ENCODE measurements at places on chromosomes 2 and 18.

- DNase-seq, result no peak
Observed at GRCh38 chr18:52242711-52243110, 97.3 kb upstream of the DCC start.

DNA sequence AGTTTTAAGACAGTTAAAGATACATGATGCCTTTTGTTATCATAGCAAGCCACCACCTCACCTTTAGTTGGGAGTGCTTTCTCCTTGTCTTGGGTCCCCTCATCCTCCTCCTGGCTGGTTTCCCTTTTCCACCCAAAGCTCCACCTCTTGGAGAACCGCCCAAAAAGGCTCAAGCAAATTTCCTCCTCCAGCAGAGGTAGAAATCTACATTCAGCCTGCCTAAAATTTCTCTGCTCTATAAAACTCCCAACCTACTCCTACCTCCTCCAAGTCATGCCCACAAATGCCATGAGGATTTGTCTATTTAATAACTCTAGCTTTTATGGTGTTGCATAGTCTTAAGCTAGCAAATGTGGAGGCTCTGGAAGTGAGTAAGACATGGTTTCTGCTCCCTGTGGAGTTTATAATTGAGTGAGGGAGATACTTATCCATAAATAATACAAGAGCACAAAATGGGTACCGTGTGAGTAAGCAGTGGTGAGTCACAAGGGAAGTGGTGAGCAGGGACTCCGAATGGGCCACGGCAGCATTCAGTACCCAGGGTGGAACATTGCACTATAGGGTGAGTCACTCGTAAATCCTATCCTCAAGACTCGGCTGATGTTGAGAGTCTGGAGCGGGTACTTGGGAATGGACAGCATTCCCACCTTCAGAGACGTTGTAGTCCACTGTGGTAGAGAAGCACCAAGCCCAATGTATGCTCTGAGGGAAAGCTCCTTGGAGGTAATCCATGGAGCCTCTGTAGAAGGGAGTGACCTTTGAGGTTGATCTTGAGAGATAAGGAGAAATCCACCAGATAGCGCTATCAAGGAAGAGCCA, 146.3 kb downstream of the RTN4 start:
- peak; percentile 7 for DNase-seq

DNA sequence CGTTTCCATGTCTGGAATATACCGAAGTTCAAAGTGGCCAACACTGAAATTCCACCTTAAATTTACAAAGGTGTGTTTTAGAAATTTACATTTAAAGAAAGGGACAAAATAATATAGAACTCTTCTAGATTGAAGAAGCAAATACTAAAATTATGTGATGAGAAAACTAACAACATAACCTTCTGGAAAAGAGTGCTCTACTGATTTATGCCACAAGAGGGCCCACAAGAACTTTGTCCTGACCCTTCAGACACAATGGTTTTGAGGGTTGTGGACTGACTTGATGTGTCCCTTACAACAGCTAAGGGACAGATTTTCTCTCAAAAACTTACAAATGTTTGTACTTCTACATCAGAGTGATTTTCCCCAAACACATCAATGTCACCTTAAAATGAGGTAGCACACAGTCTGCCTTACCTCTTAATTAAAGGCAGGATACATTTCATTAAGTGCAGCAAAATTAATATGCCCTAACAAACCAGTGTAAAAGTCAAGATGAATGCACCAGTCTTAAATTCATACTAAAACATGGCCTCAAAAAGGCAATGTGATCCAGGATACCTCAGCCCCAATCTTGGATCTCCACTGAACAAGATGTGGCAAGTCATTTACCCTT, 36.2 kb downstream of the EIF2AK3 start:
- DNase-seq, result peak; percentile 73

GRCh38 chr2:44286119-44286883, 11.0 kb downstream of the SLC3A1 start:
- DNase-seq, result no peak

GRCh38 chr2:60553495-60554073, at the start of gene BCL11A:
TSS of gene BCL11A (minus strand) at chr2:60553654. CDS start at chr2:60553270, 384 bp downstream.
- no peak for DNase-seq

GRCh38 chr2:24820598-24821432, 27.6 kb downstream of the CENPO start:
- DNase-seq, result no peak

GRCh38 chr2:236114959-236115358, 53.2 kb downstream of the GBX2 start:
- no peak for DNase-seq

- no peak for DNase-seq
Observed at GRCh38 chr2:41872646-41873045, 175.2 kb upstream of the PKDCC start.

DNA sequence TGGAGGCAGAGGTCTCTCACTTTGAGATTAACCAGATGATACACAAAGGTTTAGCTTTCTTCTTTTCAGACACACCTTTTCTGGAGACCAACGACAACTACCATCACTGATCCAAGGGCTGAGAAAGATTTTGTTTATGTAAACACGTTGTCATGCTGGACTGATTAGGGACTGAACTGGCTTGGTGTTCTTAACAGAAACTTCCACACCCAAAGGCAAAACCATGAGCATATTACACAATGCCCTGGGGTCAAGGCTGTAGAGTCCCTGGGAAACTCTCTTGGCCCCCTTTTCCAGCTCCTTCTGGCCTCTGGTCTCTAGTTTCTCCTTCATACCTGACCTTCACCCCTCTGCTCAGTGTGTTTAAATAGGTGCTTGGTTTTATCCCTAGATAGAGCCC, 447.0 kb upstream of the TCF4 start:
- no peak for DNase-seq

DNA sequence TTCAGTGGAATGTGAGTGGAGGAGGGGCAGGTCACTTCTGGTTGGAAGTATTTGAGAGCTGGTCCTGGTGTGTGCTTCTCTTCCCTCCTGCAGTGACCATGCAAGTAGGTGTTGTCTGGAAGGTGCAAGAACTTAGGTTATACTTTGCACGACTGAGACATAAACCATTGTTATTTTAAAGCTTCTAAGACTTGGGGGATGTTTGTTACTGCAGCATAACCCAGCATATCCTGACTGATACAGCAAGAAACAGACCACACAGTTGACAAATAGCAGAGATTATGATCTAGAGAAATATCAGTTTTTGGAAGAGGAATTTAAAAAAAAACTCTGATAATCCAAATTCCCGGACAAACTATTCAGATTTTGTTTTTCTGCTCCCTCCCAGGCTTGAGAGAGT, 130.8 kb downstream of the ACTR3 start:
- DNase-seq, result no peak

DNA sequence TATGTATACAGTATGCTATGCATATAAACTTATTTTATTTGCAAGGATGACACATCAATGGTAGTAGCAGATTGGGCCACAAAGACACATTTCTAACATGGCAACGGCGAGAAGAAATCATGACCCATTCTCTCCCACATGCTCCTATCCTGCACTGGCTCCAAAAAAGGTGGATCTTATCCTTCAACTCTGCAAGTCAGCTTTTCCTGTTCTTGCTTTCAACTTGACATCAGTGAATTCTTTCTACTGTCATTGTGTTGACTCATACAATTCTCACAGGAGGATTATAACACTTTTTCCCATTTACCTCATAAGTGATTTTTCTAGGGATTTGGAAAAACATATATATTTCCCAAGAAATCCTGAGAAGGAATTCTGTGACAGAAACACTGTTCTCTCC, 53.1 kb downstream of the ACVR1 start:
- DNase-seq, result no peak

DNA sequence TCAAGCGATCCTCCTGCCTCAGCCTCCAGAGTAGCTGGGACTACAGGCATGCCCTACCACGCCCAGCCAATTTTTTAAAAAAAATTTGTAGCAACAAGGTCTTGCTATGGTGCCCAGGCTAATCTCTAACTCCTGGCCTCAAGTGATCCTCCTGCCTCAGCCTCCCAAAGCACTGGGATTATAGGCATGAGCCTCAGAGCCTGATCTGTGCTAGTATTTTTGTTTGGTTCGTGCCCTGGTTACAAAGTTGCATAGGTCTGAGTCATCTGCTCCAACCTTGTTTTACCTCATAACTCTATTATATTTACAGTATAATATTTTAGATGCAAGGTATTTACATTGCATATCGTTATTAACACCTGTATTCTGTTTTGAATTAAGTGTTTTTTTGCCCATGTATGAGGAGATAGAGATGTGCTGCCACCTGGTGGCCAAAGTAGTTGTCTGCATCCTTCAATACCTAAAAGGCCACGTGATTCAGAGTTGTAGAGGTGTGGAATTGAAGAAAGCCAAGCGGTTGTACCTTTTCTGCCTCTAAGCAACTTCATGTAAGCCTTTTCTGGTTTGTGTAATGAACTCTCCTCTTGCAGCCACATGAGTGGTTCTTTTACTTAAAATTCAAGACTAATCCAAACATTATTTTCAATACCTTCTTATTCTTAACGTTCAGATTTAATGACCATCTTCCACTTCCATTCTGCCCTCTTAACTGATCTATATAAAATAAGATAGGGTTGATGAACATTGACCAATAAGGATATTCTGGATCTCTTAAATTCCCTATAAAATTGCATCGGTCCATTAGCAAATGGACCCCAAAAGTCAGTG, 19.9 kb upstream of the CABYR start:
- DNase-seq, result peak; percentile 89

DNA sequence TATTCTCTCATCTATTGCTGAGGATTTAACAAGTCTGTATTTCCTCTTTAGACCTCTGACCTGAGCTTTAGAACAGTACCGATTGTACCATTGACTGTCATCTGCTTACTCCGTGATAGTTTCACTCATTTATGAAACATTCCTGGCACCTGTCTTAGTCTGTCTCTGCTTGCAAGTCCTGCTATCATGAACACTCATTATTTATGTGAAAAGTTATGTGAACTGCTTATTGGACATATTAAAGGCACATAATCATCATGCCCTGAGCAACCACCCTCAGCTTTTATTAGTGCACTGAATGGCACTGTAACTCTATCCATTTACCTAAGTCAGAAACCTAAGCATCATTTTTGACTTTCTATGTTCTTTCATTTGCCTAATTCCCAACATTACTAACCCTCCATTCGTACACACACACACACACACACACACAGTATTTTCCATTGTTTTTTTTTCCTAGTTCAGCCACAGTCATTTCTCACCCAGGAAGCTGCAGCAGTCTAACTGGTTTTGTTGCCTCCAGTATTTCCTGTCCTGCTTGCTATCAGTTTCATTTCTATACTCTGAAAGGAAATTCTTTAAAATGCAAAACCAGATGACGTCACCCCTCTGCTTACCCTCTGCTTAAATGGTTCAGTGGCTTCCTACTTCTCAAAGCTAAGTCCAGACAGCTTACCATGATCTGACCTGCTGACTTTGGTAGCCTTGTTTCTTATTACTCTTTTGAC, 146.1 kb downstream of the HAUS1 start:
- peak; percentile 95 for DNase-seq

- DNase-seq, result no peak
Observed at GRCh38 chr18:57923611-57924010, 120.4 kb upstream of the NEDD4L start.

GRCh38 chr2:218322768-218323525, 30.6 kb upstream of the TMBIM1 start:
- DNase-seq, result peak; percentile 39

DNA sequence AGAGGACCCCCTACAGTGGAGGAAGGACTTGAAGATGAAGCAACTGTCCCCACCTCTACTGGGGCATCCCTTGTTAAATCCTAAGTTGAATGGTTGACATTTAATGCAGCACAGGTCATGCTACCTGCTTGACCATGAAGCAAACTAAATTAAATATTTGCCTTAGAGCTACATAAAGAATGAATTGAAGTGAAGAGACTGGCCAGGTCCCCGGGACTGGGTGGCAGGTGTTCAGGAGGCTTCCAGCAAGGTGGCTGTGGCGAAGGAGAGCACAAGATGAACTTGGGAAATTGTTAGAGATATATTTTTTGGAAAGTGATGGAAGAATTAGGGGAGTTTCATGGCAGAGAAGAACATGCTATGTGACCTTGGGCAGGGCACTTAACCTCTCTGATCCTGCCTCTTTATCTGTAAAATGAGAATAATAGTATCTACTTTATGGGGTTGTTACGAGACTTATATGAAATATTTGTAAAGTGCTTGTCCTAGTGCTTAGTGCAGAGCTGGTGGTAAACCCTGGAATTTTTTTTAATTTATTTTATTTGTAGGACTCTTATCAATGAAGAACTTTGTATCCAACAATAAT, 37.3 kb downstream of the EFR3B start:
- DNase-seq, result no peak

- DNase-seq, result no peak
Observed at GRCh38 chr2:47083886-47084687, 71.0 kb downstream of the STPG4 start.

DNA sequence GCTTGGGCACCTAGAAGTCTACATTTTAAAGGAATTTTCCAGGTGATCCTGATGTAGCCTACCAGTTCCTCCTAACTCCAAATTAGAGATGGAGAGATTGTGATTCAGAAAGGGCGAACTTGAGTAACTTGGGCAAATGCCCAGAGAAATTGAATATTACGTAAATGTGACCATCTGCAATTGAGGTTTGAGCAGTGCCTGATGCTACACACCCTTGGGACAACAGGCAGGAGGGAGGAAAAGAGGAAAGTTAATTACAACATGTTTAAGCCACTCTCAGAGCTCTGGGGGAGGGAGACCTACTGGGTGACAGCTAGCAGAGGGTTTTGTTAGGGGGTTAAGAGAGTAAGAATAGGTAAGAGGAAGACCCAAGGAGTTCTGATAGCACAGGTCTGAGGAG, 208.9 kb downstream of the LPIN1 start:
- no peak for DNase-seq

- DNase-seq, result no peak
Observed at GRCh38 chr2:20440001-20440560, 6.8 kb upstream of the RHOB start.

GRCh38 chr2:176003958-176004357, 1.9 kb upstream of the LNPK start:
- DNase-seq, result no peak

DNA sequence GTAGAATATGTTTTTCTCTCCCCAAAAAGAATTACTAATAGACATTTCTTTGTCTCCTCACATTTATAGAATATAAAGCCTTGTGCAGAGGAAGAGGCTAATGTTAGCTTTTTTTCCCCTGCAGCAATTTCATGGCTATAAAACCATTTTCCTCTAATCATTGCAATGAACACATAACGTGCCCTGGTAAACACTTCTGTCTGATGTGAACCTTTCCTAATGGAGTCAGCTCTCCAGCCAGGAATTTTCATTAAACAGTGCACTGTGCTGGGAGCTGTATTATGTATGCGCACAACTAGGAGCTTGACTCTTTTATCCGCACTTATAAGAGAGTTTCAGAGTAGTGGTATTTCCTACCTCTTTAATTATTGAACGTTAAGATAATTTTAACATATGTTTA, 63.9 kb upstream of the SPATS2L start:
- no peak for DNase-seq

GRCh38 chr18:11992096-11992790, 10.9 kb downstream of the IMPA2 start:
- DNase-seq, result no peak

Measured in CD4-positive, CD25-positive, alpha-beta regulatory T cell (primary cell).